Cerebellar nuclear complex (tissue), 1 donor: ENCODE measurements at places on chromosomes 3 and 15.

DNA sequence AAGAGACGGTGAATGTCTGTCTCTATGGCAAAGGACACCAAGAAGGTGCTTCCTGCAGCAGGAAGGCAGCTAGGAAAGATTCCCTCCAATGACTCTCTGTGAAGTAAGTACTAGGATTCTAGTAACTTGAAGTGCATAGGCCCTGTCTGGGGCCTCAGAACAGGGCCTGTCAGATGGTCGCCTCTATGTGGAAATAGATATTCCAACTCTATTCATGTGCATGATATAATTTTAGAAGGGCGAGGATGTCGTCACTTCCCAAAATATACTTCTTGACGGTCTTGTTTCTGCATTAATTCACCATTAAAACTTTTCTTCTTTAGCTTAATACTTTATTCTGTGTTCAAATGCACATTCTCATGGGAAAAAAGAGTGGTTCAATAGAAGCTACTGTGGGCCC lies 167.0 kb downstream of the TLE3 start:
- no peak for DNase-seq

DNA sequence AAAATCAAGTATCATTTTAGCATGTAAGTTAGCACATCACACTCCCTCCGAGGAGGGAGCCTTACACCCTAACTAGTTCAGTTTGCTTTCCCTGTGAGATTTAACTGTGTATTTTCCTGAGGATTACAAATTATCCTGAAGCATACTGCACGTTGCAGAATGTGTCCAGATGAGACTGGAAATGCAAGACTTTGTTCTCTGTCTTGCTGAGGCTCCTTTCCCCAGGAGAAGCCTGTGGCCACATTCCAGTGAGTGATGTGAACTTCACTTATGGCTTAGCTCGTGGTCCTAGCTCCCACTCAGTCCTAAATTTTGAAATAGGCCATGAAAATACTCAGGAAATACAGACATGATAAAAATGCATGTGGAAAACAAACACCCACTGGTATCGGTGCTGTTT lies 23.7 kb downstream of the PDZRN3 start:
- no peak for DNase-seq

DNA sequence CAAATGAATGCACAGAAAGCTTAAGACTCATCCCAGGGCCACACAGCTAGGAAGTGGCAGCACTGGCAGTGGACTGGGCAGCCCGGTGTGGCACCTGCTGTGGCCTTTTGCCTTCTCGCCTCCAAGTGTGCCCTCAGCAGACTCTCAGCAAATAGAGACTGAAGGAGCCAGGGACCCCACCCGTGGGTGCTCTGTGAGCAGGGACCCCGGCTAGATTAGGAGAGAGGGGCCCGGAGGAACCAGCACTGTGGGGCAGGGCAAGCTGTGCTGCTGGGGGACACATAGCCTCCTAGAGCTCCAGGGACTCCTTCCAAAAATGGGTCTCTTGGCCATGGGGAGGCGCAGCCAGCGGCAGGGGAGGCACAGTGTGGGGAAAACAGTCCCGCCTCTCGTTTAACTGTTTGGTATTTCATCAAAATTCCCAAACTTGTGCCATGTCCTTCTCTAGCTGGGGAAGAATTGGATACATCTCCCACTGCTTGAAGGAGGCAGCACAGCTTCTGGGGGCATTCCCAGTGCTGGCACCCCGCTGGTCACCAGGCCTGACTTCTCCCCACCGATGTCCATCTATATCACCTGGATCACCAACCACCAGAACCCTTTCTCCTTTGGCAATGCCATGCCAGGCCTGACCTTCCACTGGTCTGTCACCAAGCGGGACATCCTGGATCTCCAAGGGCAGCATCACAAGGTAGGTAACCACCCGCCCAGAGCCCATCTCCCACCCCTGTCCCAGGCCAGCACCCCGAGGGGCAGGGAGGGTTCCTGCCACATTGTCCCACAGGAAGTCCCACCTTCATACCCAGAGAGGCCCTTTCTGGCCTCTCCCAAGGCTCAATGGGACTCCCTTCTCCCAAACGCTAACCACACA lies 12.0 kb upstream of the TXNRD3 start:
- DNase-seq, result no peak

- no peak for DNase-seq
These were observed 503.5 kb downstream of the EDEM1 start for GRCh38 chr3:5690904-5691532.
